T1000 (cell line): ENCODE measurements at places on chromosomes 5 and 9.

GRCh38 chr5:150052956-150053712 is 33.2 kb downstream of the CSF1R start:
- DNase-seq = no peak

- DNase-seq = no peak
Observed at GRCh38 chr5:116681334-116682013, 106.9 kb upstream of the SEMA6A start.

DNA sequence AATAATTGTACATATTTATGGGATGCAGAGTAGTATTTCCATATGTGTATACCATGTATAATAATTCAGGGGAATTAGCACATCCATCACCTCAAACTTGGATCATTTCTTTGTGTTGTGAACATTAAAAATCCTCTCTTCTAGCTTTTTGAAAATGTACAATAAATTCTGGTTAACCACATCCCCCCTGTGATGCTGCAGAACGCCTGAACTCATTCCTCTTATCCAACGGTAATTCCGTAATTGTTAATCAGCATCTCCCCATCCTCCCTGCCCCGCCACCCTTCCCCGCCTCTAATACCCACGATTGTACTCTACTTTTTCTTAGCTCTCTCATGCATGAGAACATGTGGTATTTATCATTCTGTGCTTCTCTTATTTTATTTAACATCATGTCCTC is 127.7 kb upstream of the ANKRD55 start:
- no peak for DNase-seq

GRCh38 chr9:120914396-120914795 is 12.2 kb downstream of the TRAF1 start:
- no peak for DNase-seq

DNA sequence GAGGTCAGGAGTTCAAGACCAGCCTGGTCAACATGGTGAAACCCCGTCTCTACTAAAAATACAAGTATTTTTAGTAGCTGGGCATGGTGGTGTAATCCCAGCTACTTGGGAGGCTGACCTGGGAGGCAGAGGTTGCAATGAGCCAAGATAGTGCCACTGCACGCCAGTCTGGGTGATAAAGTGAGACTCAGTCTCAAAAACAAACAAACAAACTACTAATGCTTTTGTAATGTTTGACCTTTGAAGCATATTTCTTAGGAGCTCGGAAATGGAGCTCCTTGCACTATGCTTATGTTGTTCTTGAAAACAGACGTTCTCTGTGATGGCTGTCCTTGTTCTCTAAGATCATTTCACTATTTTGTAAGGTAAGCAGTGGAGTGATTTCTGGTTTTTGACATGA is 6.0 kb downstream of the F2RL2 start:
- DNase-seq = no peak

GRCh38 chr9:13088720-13089427 is 190.6 kb downstream of the MPDZ start:
- DNase-seq = no peak

GRCh38 chr9:116945817-116946216 is 258.7 kb downstream of the TRIM32 start:
- no peak for DNase-seq

DNA sequence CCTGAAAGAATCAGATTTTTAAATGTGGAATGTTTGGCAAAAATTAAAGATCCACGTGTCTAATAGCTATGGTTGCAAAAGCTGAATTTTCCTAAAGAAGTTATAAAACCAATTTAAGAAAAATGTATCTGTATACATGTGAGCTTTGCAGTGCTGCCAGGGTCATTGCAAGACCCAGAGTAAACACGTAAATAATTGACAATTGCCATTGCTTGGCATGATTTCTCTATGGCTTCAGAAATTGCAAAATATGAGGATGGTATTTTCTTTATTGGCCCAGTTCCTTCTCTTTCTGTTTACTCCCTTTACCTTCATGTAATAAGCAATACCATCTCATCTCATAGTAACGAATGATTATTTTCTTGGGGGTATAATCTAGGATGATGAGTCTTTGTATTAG is 123.9 kb downstream of the ERCC6L2 start:
- DNase-seq = no peak

DNA sequence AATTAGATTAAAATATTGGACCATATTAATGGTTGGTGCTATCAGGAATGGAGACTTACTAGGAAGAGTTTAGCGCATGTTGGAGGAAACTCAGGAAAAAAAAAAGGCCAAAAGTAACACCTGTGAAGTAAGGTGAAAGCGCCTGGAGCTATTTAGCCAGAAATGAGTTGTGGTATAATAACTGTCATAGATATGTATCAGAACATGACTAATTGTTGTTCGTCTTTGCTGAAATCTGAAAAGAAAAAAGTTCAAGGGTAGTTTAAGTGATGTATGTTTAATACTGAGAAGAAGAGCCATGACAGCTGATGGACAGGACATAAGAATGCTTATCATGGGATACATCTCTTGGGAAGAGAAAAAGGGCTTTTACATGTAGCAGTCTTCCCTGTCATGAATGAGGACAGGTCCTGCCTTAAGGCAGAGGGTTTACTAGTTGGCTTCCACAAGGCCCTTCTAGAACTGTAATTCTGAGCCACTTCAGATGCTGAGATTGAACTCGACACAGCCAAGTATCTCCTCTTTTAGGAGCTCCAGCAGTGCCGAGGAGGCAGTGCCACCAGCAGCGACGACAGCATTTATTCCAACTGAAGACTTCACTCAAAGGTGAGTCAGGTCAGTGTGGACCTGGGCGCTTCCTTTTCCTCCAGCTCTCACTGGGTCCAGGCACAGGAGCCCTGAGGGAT is 940 bp upstream of the CAMK4 start:
- DNase-seq = no peak

DNA sequence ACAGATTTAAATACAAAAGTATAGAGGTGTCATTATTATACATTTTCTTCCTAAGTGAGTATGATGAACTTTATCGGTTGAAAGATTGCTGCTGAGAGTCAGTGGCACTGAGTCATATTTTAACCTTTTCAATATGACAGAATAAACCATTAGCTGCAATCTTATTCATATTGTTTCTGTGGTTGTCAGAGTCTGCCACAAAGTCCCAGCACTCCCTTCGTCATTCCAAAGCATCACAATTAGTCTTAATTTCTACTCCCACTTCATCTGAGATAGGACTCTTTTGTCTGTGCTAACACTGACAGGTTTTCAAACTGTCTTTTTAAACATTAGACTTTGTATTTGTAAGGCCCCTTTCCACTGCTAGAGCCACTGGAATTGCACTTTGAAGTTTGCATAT is 656.9 kb downstream of the MTRR start:
- no peak for DNase-seq

DNA sequence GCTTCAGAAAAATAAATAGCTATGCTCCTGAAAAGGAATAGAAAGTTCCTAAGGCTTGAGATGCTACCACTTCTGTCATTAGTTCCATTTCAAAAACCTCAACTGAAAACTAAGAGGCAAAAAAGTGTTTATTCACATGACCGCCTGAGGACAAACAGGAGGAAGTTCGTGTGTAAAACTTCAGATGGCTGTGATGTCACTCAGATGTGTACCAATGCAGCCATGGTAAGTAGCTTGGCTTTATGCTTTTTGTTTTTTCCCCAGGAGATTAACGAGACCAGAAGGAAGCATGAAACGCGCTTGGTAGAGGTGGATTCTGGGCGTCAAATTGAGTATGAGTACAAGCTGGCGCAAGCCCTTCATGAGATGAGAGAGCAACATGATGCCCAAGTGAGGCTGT is 33.0 kb downstream of the LMNB1 start:
- no peak for DNase-seq

DNA sequence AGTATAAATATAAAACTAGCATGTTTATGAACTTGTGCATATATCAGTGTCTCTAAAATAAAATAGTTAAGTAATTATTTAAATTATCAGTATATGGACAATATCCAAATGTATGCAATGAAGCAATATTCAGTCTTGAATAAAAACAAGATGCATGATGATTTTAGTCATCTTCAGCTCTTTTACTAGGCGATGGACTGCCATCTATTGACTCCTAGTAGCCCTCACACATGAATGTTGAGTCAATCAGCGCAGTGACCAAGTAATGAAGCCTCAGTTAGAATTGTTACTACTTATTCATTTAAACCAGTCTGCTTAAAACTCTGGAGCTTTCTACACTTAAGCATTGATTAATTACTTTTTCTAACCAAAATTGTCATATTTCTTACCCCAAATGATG is 92.9 kb upstream of the GRHPR start:
- no peak for DNase-seq

- no peak for DNase-seq
Observed at GRCh38 chr9:20593537-20593936, 28.8 kb downstream of the MLLT3 start.

- DNase-seq = no peak
Observed at GRCh38 chr5:163496286-163496685, 9.1 kb upstream of the MAT2B start.

DNA sequence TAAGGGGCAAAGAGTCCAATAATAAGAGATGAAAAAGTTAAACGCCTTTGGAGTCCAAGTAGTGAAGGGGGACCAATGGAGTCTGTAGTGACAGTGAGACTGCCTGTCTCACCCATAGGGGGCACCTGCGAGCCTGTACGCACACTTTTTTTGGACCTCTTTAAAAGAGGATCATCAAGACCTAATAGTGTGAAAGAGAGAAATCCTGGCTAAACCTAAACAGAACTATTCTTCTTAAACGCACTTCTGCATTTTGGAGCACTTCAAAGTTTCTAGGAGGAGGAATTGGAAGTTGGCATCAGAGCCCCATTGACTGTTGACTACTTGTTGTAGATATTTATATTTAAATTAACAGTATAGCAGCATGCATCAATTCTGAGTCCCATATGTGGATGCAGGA is 636.1 kb upstream of the KLF4 start:
- no peak for DNase-seq

GRCh38 chr5:160486573-160486972 is 64.9 kb downstream of the PTTG1 start:
- no peak for DNase-seq

- DNase-seq = no peak
Observed at GRCh38 chr9:130660683-130661450, 3.5 kb upstream of the PRDM12 start.

- no peak for DNase-seq
Observed at GRCh38 chr9:136720251-136720897, 8.0 kb downstream of the DIPK1B start.

DNA sequence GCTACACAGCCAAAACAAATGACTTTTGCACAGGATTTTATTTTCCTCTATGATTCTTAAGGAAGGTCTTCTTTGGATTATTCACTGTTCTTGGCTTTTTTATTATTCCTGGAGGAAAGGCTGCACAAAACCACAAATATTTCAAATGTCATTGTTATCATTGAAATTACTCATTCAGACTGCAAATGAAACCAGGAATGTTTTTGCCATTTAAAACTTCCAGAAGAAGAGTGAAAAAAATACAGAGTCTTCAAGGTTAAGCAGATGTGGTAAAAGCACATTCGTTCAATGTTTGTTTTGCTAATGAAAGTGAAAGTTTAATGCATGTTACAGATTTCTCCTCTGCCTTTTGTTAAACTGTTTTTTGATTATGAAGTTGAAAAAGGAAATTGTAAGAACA is 238.2 kb downstream of the TLE4 start:
- DNase-seq = no peak

DNA sequence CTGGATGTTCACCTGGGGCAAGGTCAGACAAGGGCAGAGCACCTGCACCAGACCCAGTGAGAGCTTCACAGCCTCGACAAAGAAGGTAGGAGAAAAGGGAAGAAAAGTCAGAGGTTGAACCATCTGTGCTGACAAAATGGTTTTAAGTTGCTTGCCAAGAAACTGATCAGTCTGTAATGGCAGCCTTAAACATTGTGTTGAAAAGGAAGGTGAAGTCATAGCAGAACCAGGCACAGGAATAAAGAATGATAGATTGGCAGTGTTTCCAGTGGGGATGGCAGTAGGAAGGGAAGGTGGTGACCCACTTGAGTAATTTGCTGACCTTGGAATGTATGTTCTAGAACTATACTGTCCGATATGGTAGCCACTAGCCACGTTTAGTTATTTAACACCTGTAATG is 34.2 kb downstream of the HTR4 start:
- no peak for DNase-seq

GRCh38 chr5:2284678-2285077 is 402.0 kb upstream of the IRX4 start:
- no peak for DNase-seq

- DNase-seq = no peak
Observed at GRCh38 chr9:81556923-81557322, 132.4 kb downstream of the TLE1 start.

DNA sequence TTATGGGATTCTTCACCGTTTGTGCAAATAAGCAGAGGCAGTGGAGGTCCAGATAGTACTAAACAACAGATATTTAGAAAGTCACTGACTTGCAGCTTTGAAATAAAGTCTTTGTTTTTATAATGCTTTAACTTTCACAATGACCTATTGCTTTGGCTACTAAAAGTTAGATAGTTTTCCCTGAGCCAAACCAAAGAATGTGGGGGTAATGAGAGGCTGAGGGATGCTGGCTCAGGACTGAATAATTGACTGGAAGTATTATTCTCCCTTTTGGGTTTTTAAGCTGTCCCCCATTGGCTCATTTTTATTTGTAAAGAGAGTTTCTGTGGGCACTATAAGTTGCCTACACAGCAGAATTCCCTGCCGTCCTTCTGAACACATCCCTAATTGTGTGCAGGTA is 99.2 kb upstream of the ACTBL2 start:
- DNase-seq = no peak

- DNase-seq = no peak
Observed at GRCh38 chr5:69136293-69136692, 30.7 kb upstream of the CCNB1 start.

GRCh38 chr5:88394536-88395175 is 126.0 kb upstream of the TMEM161B start:
- DNase-seq = no peak

DNA sequence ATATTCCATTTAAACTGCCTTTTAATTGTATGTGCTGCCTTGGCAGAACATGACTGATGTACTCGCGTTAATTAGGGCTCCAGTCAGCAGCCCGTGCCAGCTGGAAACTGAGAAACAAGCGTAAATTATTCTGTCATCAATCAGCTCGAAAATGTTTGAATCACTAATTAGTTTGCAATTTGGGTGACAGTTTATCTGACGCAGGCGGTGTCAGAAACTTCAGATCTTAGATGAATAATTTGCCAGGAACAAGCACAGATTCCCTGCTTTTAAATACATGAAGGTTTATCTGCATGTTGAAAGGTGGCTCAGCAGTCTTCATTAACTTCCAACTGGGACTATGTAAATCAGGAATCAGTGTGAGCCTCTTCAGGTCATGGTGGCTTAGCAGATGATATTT is 176.0 kb upstream of the TLE4 start:
- DNase-seq = no peak

GRCh38 chr5:3010953-3011763 is 259.7 kb upstream of the IRX2 start:
- no peak for DNase-seq

DNA sequence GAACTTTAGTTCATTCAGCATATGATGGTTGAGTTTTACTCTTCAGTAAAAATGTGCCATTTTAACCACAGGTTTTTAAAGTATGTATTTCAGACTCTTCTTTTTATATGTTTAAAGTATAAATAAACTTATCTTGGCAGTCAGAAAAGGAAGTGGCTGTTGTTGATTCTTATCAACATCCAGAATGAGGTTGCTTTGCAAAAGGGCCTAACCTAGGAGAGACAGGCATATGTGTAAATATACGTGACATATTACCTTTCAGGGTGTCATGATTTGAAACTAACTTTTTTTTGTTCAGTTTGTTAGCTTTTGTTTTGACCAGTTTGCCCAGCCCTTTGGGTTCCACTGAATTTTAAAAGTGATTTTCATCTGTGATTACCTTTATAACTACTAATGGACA is 7.4 kb downstream of the SMARCA2 start:
- DNase-seq = no peak

GRCh38 chr9:118177241-118177640 is 473.0 kb downstream of the TLR4 start:
- no peak for DNase-seq
